Activated CD8-positive, alpha-beta memory T cell treated with anti-CD3 and anti-CD28 coated beads, Interleukin-2, amount 10 ng/mL, durations not matched to agents 7 days and 5 days (primary cell): ENCODE measurements at places on chromosomes 13 and 19. TPM values are rescaled to one million over a fixed set of nuclear protein-coding genes. Genes with fewer than 3 reads are reported as not detected.

DNA sequence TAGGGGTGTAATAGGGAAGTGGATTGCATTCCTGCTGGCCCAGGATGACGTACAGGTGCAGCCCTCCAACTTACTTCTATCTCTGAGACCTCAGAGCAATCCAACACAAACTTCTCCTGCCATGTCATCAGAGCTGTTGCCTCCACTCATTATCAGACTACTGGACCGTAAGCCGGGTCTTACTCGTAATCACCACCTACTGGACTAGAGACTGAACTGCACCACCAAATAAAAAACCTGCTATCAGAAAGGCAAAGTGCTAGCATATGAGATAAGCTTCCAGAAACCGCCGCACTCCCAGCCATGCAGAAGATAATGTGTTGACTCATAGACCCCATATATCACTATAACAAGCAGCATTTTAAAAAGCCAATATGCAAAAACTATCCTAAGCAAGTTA, 102.0 kb downstream of the SLITRK1 start:
- no peak for DNase-seq
- no peaks in the 10 kb centered on the region for H3K27me3 ChIP-seq
- H3K4me1 ChIP-seq, result no peaks in the 10 kb centered on the region
- no peak overlapping the region for H3K27ac ChIP-seq
- H3K36me3 ChIP-seq, result no peaks in the 10 kb centered on the region

DNA sequence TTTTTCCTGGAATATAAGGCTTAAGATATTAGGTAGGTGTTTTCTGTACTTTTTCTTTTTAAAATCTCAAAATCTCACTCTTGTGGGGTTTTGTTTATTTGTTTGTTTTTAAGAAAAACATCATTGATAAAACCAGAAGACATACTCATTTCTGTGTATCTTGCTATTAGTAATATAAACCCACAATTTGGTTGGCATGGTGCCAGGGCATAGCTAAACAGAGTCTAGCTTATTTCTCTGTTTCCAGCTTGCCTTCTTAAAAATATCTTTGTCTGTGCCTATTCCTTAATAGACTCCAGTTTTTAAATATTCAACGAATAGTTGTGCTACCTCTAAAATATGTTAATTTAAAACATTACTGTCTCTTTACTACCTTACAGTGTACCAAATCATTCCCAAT, 1121.9 kb upstream of the PCDH20 start:
- no peak overlapping the region for H3K27ac ChIP-seq
- no peak for DNase-seq
- no peak overlapping the region for H3K4me3 ChIP-seq

DNA sequence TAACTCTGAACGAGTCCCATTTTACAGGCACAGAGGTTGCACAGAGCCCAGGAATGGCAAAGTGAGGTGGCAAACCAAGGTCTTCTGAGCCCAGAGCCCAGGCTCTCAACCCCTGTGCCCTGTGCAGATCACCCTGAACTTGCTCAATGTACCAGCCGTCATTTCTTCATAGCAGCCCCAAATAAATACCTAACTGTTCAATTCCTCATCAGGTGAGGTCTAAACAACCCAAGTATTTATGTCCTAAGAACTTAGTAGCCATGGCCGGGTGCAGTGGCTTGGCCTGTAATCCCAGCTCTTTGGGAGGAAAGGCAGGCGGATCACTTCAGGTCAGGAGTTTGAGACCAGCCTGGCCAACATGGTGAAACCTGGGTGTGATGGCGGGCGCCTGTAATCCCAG, 21.8 kb upstream of the PNMA8B start:
- peaks cover 19% of the 10 kb centered on the region for H3K27me3 ChIP-seq
- DNase-seq, result no peak
- no peak overlapping the region for H3K4me3 ChIP-seq
- peaks cover 27% of the 10 kb centered on the region for H3K4me1 ChIP-seq
- no peak overlapping the region for H3K27ac ChIP-seq

DNA sequence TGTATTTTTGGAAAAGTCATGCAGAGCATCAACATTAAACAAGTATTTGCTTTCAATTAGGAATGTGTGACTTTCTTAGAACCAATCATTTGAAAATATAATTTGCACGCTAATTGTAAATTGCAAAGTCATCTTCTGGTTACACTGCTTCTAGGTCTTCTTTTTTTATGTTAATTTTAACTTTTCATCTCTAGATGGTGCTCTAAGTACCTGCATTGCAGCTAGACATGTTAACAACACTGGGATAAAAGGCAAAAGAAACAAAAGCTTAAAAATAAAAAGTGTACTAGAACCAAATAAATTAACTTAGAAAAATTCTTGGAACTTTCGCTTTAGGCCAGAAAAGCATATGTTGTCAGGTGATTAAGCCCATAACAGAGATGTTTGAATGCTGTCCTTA, 2758.2 kb downstream of the PCDH9 start:
- H3K4me3 ChIP-seq, result no peak overlapping the region
- no peak for DNase-seq
- no peaks in the 10 kb centered on the region for H3K36me3 ChIP-seq
- no peaks in the 10 kb centered on the region for H3K27me3 ChIP-seq
- no peaks in the 10 kb centered on the region for H3K4me1 ChIP-seq

- H3K27me3 ChIP-seq, result peaks cover 4% of the 10 kb centered on the region
- peaks cover 1% of the 10 kb centered on the region for H3K36me3 ChIP-seq
- no peak overlapping the region for H3K4me3 ChIP-seq
Observed at GRCh38 chr13:110519506-110519905, 42.0 kb downstream of the RAB20 start.

ERICH6B gene
- not detected for total RNA-seq

RUBCNL gene
- not detected for total RNA-seq

COX7A1 gene
- not detected for total RNA-seq

PRKCG gene
- not detected for total RNA-seq

OR4F17 gene
- total RNA-seq, result not detected
